HTR-8/SVneo (cell line): ENCODE measurements at places on chromosomes 16 and 17.

GRCh38 chr17:48579760-48580554, 1.8 kb upstream of the HOXB4 start:
- DNase-seq = no peak

GRCh38 chr16:2595393-2596205, 57.8 kb downstream of the PDPK1 start:
- no peak for DNase-seq

DNA sequence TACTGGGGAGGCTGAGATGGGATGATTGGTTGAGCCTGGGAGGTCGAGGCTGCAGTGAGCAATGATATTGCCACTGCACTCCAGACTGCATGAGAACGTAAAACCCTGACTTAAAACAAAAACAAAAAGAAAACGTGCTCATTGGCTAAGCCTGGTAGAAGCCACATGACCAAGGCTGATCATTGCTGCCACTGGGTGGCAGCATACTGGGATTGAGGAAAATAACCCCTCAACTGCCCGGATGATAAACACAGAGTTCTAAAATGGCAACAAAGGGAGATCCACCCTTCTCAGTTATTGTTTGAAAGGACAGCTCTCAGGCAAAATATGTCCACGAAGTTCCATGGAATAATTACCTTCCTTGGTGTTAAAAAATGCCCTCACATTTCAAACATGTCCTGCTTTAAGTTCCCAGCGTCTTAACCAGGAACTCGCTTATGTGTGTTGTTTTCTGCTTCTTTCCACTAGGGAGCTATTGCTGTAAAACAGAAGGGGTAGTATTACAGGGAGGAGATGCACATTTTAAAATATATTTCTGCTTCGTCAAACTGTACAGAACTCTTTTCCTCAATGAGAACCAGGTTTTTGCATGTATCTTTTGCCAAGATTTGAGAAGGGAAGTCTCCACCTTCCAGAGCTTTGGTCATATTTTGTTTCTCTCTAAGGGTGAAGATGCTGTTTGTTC, 675.3 kb downstream of the MAF start:
- DNase-seq = no peak

- no peak for DNase-seq
Measured at GRCh38 chr17:82112181-82112913, 14.3 kb upstream of the FASN start.

DNA sequence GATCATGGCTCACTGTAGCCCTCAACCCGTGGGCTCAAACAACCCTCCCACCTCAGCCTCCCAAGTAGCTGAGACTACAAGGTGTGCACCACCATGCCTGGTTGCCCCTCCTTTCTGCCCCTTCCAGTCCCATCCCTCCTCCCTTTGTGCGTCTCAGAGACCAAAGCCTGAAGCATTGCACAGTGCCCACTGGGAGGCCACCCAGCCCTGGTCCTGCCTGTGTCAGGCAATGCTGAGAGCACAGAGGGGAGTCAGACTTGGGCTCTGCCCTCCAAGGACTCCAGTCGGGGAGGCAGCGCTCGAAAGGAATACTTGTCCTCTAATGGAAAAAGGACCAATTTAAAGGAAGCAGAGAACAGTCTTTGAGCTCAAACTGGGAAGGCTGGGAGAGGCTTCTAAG, 20.4 kb downstream of the RAI1 start:
- DNase-seq = no peak

GRCh38 chr17:29526322-29526721, 40.5 kb downstream of the ABHD15 start:
- no peak for DNase-seq

GRCh38 chr16:84754353-84754856, 54.6 kb downstream of the USP10 start:
- peak; percentile 70 for DNase-seq

DNA sequence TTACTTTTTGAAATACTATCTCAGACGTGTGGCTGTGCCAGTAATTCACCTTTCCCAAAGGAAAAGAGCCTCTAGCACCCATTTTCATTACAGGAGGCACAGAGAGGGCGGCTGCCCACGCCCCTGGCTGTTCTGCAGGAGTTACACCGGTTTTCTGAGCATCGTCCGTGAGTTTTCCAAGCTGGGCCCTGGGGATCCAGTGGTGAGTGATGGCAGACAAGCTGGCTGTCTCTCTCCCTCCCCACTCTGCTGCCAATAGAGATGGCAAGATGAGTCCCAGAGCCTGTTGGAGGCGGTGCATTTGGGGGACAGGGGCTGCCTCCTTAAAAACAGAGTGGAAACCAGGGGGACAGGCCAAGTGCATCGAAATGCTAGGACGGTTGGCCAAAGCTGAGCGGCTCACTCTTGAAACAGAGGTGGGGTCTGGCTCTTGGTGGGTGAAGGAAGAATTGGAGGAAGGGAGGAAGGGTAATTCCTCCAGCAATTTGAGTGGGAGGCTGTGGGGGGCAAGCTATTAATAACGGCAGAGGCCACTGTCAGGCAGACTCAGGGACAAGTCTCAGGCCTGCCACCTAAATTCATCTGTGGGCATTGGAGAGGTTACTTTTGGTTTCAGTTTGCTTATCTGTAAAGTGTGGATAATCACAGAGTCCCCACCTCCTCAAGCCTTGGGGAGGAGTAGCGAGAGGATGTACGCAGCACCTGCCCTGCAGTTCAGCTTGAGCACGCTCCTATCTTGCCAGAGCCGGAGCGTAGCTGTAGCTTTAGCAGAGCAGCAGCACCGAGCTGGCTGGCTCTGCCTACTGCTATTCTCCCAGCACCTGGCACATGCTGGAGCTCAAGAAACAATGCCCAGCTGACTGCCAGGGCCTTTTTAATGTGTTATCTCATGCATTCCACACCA, 7.5 kb upstream of the NOS2 start:
- DNase-seq = no peak

- DNase-seq = no peak
Measured at GRCh38 chr16:81611721-81612120, 167.1 kb downstream of the CMIP start.

- no peak for DNase-seq
Measured at GRCh38 chr16:54053891-54054820, 232.4 kb downstream of the IRX3 start.

- DNase-seq = no peak
Measured at GRCh38 chr16:89268987-89269735, 51.7 kb downstream of the ZNF778 start.

- DNase-seq = no peak
Measured at GRCh38 chr17:1002412-1002753, 5.5 kb downstream of the TIMM22 start.

DNA sequence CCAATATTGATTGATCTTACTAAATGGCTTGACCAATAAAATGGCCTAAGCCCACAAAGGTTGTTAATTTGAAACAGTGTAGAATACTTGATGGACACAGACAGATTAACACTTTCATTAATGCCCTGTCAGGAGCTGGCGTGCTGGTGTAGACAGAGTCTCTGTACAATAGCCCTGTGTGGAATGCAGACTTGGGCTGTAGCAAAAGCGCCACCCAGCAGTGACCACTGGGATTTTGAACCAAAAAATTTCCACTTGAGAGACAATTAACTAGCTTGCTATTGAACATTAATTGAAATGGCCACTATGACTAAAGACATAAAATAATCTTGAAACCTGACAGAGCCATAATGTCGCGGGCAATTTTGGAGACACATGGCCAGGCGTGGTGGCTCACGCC, 19.7 kb upstream of the GUCY2D start:
- DNase-seq = peak; percentile 55

DNA sequence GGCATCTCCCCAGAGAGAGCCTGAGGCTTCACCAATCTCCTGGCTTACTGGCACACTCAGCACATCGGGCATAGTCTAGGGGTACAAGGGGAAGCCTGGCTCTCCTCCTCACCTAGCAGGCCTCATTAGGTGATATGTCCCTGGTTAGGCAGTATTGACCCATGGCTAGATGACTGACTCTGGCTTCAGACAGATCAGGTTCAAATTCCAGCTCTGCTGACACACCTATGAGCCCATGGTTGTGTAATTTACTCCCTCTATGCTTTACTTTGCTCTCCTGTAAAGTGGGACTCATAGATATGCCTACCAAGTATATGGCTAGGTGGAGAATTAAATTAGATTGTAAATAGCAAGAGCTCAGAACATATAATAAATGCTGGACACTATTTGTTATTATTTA, 157.3 kb upstream of the IRX3 start:
- no peak for DNase-seq

GRCh38 chr16:80751167-80751566, 53.2 kb downstream of the CDYL2 start:
- DNase-seq = no peak

DNA sequence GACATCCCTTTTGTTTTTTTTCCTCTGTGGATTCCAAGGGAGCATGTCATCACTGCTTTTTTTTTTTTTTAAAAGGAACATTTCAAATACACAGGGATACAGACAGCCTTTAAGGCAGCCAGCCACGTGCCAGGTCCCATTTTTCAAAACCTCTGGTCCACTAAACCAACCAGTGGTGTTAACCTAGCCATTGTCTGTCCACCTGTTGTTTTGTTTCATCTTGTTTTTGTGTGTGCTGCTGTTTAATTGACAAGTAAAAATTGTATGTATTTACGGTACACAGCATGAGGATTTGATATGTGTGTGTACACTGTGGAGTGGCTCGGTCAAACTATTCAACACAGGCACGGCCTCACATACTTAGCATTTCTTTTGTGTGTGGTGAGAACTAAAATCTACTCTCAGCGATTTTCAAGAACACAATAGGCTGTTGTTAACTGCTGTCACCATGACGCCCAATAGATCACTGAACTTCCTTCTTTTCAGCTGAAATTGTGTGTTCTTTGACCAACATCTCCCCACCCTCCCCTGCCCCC, 19.2 kb downstream of the TMEM114 start:
- DNase-seq = no peak

- DNase-seq = peak; percentile 67
Measured at GRCh38 chr17:38605411-38605840, 326 bp downstream of the SRCIN1 start.

DNA sequence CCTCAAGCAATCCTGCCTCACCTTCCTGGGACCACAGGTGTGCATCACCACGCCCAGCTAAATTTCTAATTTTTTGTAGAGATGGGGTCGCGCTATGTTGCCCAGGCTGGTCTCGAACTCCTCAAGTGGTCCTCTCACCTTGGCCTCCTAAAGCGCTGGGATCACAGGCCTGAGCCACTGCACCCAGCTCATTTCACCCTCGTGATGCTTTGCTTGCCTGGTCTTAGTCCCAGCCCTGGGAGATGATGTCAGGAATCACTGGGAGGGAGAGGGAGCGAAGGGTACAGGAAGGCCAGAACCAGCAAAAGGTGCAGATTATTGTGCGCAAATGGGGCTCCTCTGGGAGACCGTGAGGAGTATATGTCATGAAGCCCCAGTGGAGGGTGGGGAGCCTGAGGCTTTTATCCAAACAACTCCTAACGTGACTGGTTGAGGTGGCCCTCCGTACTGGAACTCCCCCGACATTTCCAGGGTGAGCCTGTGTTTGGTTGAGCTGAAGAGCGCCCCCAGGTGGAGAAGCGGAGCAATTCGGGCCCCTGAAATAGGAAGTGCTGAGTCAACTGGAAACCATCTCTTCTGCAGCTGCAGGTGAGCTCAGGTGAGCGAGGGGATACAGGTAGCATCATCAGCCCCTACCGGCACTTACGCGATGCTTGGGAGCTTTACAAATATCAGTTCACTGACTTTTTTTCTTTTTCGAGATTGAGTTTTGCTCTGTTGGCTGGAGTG, 41.2 kb upstream of the HAPSTR1 start:
- DNase-seq = no peak

DNA sequence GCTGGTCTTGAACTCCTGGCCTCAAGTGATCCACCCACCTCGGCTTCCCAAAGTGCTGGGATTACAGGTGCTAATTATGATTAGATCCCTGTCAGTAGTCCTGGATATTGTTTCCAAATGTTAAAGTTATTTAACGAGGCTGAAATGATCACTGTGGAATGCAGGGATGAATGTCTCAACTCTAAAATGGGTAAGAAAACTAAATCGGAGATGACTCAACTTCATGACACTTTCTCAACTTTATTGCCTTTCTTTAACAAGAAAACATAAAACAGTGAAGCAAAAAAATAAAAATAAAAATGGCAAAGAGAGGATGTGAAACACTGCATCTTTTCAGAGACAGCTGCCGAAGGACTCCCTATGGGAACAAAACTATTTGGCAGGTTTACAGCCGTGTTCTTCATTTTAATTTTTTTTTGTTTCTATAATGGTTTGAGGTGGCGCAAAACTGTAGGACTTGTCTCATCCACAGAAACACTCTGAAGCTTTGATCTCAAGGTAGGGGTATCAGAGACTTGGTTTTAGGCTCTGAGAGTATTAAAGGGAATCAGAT, 382.0 kb downstream of the GRIN2A start:
- DNase-seq = no peak

GRCh38 chr17:69495787-69496186, 81.3 kb downstream of the MAP2K6 start:
- no peak for DNase-seq

DNA sequence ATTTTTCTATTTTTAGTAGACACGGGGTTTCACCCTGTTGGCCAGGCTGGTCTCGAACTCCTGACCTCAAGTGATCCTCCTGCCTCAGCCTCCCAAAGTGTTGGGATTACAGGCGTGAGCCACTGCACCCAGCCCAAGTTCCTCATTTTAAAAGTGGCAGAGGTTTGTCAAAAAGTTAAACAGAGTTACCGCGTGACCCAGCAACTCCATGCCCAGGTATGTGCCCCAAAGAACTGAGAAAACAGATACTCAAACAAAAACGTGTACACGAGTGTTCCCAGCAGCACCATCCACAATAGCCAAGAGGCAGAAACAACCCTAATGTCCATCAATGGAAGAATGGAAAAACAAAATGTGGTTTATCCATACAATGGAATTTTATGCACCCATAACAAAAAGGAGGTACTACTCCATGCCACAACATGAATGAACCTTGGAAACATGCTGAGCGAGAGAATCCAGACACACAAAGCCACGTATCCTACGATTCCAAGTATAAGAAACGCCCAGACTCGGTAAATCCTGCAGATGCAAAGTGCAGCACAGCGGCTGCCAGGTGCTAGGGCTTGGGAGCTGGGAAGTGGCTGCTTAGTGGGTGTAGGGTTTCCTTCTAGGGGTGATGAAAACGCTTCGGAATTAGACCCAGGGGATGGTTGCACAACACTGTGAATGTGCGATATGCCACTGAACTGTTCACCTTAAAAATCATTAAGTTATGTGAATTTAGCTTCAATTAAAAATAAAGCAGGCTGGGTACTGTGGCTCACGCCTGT, 24.8 kb downstream of the ADCY9 start:
- DNase-seq = no peak

DNA sequence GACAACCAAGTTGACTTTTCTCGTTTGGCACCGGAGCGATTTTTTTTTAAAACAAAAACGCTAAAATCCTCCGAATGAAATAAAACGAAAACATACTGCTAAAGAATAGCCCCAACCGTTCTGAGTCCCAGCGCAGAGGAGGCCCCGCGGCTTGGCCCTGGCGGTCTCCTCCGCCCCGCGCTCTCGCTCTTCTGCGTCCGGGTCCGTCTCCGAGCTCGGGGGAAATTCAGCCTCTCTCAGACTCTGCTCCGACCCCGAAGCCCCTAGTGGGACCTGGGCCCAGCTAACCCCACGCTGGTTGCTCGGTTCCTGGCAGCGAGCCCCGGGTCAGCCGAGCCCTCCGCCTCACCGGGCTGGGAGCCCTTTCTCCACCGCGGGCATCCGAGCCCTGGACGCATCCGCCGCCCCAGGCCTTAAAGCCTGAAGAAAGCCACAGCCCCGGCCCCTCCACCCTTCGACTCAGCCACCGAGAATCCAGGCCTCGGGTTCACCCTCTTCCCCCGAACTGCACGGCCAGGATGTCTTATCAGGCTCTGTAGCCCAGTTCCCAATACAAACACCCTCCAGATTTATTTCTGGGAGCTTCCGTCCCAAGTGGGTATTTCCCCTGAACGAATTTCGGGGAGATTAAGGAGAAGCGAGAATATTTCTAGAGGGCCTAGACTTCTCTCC, 1.2 kb downstream of the TBX2 start:
- DNase-seq = no peak

- DNase-seq = no peak
Measured at GRCh38 chr17:17793378-17794214, 43.2 kb downstream of the SREBF1 start.
